ENCODE measurements at places on chromosomes 3 and 15.
A peak's percentile ranks its signal among the peaks of the same experiment; 100 is the strongest.

GRCh38 chr15:39657668-39658067 lies 76.8 kb downstream of the THBS1 start:
- DNase-seq: peak; percentile 47

GRCh38 chr3:99470841-99471240 lies 167.6 kb upstream of the COL8A1 start:
- no peak for DNase-seq

DNA sequence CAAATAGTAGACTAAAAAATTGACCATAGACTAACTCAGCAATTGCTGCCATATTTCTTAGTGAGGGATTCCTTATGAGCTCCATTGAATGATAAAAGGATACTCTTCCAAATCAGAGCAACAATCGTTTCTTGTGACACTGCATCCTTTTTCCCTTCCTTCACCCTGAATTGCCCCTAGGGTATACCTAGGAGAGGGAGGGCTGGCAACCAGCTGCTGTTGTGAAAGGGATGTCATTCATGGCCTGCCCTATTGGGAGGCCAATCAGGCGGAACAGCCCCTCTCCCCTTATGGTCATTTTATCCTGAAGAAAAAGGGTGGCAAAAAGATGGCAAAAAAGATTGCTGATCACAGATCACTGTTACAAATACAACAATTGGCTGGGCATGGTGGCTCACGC lies 26.3 kb downstream of the B3GNT5 start:
- no peak for DNase-seq

- no peak for DNase-seq
These were observed 21.1 kb upstream of the THSD4 start for GRCh38 chr15:71094137-71094536.

- no peak for DNase-seq
These were observed 84.2 kb upstream of the TBL1XR1 start for GRCh38 chr3:177281292-177282118.

- DNase-seq: peak; percentile 59
These were observed 35.2 kb upstream of the GREM1 start for GRCh38 chr15:32682569-32682968.

DNA sequence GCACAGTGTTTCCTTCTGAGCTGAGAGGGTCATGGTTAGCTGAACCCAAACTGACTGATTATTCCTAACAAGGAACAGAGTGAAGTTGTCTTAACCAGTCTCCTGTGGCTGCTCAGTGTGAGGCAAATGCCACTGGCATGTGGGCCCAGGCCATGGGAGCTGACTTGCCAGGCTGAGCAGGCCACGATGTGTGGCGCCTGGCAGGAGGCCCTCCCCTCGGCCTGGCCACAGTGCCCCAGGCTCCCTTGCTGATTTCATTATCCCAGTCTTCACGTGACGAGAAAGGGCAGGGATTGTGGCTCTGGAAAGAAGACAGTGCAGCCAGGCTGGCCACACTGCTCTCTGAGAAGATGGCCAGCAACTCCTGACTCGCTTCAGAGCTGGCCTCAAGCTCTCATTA lies 58.8 kb downstream of the SLCO2A1 start:
- DNase-seq: no peak

DNA sequence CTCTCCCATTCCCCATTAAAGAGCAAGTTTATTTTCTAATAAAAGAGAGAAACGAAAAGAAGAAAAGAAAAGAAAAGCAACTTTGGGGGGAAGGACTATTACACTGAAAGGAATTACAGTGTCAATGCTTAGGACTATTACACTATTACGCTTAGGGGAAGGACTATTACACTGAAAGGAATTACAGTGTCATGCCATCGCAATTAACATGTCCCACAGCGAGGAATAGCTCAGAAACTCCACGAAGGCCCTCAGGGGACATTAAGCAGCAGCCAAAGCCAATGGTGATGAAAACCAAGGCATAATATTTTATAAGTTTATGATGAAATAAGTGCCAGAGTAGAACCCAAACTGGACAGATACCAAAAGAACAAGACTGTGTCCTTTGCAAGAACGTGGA lies 22.1 kb upstream of the DET1 start:
- no peak for DNase-seq

DNA sequence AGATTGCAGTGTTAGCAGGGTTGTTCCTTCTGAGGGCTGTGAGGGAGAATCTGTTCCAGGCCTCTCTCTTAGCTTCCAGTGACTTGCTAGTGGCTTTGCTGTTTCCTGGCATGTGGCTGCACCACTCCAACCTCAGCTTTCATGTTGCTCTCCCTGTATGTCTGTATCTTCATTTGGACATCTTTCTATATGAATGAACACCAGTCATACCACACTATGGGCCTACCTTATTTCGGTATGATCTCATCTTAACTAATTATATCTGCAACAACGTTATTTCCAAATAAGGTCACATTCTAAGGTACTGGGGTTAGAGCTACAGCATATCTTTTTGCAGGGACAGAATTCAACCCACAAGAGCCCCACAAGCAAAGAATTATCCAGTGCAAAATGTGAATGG lies 356.7 kb upstream of the UMPS start:
- no peak for DNase-seq

GRCh38 chr3:55526332-55527030 lies 39.4 kb upstream of the WNT5A start:
- no peak for DNase-seq

- no peak for DNase-seq
These were observed 113.0 kb downstream of the PDE8A start for GRCh38 chr15:85094685-85095084.

GRCh38 chr3:57011022-57011421 lies 49.4 kb upstream of the SPATA12 start:
- DNase-seq: no peak

GRCh38 chr15:70160267-70160666 lies 62.5 kb upstream of the TLE3 start:
- DNase-seq: no peak

GRCh38 chr15:41842229-41842628 lies 3.6 kb downstream of the PLA2G4B start:
- no peak for DNase-seq

- DNase-seq: no peak
These were observed 444.7 kb upstream of the ARPP21 start for GRCh38 chr3:35194666-35195065.

GRCh38 chr3:134267996-134268395 lies 17.3 kb upstream of the RYK start:
- no peak for DNase-seq

- no peak for DNase-seq
These were observed 1.1 kb downstream of the FBN1 start for GRCh38 chr15:48644467-48644826.

- DNase-seq: peak; percentile 84
These were observed 59.5 kb upstream of the DPPA4 start for GRCh38 chr3:109396806-109397205.

Data from kidney glomerular epithelial cell (primary cell).